LoVo (cell line): ENCODE measurements at places on chromosomes 5 and 9.

GRCh38 chr5:74044936-74045335, 418.9 kb downstream of the ARHGEF28 start:
- no peak for DNase-seq

DNA sequence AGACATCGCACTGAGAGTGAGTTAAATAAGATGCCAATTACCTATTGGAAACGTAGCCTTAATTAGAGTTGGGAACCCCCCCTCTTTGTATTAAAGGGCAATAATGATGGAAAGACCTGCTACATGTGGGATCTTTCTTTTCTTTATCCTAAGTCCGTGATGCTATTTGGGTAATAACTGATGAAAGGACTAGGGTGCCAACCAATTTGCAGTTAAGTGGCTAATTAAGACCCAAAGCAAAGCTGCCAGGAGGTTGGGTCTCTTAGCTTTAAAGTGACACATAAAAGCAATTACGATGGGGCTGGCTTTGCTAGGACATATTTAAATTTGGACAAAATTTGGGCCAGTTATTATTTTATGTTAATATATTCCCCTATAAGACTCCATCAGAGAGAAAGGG, 728.8 kb downstream of the NR2F1-AS1 start:
- DNase-seq: no peak

DNA sequence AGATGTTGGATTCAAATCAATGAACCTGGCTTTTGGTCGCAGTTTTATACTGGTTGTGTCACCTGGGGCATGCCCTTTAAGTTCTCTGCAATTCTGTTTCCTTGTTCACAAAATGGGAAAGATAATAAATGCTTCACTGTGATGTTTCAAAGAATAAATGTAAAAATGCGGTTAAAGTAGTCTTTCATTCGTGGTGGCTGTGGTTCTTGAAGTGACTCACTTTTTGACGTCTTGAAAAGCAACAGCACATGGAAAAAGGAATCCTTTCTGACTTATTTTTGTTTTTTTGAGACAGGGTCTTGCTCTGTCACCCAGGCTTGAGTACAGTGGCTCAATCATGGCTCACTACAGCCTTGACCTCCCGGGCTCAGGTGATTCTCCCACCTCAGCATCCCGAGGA, 88.4 kb upstream of the SLIT3 start:
- DNase-seq: no peak

DNA sequence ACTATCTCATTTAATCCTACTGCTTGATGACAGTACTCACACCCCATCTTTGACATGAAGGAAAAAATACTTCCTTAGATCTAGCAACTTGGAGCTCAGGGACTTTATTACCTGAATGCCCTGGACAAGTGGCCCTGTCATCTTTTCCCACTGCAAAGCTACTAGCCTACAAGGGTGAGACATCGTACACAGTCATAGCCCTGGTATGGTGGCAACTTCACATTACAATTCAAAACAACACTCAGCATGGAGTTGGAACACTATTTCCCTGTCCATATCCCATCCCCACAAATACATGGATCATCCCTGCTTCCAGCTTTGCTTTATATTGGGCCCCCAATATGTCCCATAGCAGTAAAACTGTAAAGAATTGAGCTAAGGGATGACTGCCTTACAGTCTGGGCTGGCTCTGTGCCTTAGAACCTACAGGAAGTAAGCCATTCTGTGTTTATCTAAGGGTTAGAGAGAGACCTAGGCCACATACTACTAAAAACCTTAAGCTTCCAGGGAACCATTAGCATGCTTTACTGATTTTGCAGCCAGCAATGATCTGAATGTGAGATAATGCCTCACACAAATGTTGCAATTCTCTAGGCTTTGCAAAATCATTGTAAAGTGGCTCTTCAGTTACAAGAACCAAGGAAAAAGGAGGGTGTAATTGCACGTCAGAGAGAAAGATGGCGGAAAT, 55.9 kb downstream of the OTULIN start:
- no peak for DNase-seq

- DNase-seq: no peak
Measured at GRCh38 chr5:112065781-112066180, 308.8 kb upstream of the NREP start.

- no peak for DNase-seq
Measured at GRCh38 chr5:126998201-126998631, 32.1 kb downstream of the MARCHF3 start.

GRCh38 chr9:98960409-98960808, 16.7 kb downstream of the COL15A1 start:
- DNase-seq: no peak

GRCh38 chr5:134252671-134253070, 26.8 kb upstream of the PPP2CA start:
- peak; percentile 39 for DNase-seq

GRCh38 chr9:109894921-109895758, 115.1 kb downstream of the PALM2AKAP2 start:
- DNase-seq: no peak

GRCh38 chr9:6764950-6765349, 7.2 kb downstream of the KDM4C start:
- no peak for DNase-seq

GRCh38 chr5:88602584-88602983, 280.4 kb downstream of the MEF2C start:
- no peak for DNase-seq

DNA sequence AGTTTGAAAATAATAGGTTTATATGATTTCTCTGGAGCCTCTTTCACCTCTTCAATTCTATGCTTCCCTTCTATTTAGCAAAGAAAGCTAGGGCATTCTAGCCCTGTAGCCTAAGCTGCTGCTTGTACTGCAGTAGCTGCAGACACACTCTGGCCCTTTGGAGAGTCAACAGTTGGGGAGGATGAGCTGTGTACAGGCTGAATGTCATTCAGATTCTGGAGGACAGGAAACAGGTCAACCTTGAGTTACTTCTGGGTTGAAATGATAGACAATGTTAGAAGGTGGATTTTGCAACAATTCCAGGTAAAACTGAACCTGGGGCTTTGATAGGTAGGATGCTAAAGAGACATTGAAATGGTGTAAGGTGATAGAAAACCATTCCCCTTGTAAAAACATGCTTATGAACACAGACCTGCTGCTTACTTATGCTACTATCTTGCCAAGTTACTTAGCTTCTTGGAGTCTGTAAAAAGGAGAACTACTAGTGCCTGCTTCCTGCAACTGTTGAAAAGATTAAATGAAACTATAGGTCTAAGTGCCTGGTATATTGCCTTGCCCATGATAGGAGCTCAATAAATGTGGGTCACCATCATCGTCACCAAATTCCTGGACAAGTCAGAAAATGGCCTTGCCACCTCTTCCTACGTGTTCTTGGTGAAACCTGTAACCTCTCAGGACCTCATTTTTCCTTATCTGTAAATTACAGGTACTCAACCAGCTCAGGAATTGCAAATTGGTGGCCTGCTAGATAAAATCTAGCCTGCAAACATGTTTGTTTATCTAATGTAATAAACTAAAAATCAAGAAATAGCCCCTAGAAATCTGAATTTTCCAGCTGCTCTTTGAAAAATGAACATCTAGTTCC, 83.7 kb downstream of the GALNT10 start:
- DNase-seq: no peak

GRCh38 chr5:123223921-123224320, 134.9 kb downstream of the PRDM6 start:
- DNase-seq: no peak

- DNase-seq: no peak
Measured at GRCh38 chr9:94920420-94921091, 194.1 kb downstream of the AOPEP start.

DNA sequence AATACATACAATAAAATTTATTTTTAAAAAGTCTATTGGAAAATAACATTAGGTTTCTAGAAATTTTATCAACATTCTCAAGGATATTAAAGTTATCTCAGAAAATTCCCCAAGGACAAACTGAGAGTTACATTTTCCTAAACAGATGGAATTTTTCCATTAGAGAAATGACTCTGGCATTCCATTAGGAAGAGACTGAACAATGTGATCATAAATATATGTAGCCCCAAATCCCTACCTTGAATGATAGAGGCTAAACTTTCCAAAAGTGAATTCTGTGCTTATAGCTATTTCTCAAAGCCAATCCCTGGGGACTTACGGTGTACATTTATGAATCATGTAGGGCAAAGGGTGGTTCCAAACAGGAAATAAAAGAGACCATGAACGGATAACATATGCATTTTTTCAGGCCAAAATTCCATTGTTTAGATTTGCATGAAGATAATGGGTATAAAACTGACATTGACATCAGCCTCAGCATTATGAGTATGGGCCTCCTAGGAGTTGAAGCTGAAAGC, 1181.0 kb upstream of the DMAC1 start:
- no peak for DNase-seq

DNA sequence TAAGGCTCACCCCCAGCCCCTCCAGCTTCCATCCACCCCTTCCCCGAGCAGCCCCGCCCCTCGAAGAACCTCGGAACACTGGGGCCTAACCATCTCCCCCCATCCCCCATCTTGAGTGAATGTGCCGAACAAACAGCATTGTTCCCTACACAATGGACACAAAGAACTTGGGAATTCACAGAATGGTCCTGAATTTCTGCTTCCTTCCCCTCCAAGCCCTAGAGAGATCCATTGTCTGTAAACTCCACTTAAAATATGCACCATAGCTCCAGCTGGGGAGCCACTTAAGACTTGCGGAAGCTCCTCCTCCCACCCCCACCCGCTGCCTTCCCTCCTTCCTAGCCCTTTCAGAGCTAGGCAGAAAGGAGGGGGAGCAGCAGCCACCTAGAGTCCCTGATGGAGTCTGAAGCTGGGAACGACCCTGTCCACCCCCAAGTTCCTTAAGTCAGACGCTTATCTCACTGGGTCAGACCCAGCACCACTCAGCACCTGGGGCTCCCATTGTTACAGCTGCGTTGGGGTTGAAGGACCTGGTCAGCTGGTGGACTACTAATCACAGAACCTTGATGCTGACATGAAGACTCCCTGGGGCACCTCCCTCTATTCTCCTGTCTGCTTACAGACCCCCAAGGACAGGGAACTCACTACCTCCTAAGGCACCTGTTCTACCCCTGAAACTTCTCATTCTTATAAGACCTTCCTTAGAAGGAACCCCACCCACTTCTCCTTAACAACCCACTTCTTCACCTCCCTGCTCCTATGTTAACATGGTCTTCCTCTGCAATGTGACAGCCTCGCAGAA, 61.4 kb downstream of the PCDH1 start:
- no peak for DNase-seq

- DNase-seq: no peak
Measured at GRCh38 chr9:21367957-21368356, at the start of gene IFNA13. IFNA13 (minus strand) TSS chr9:21368057; CDS start chr9:21368010, 47 bp downstream.
